ENCODE measurements at places on chromosomes 12 and 14.

DNA sequence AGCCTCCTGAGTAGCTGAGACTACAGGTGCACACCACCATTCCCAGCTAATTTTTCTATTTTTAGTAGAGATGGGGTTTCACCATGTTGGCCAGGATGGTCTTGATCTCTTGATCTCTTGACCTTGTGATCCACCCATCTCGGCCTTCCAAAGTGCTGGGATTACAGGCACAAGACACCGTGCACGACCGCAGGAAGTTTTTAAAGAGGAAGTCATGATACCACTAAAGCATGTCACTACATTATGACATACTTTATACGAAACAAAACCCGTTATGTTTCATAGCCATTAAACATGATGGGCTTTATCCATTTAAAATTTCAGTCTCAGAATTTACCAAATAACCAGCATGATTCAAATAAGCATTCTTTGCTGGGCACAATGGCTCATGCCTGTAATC, 83.8 kb upstream of the DUSP6 start:
- DNase-seq = no peak

- DNase-seq = no peak
Observed at GRCh38 chr12:28090835-28091234, 99.4 kb upstream of the CCDC91 start.

- no peak for DNase-seq
Observed at GRCh38 chr14:90677484-90678050, 138.7 kb downstream of the TTC7B start.

GRCh38 chr14:101117543-101117942, 214.0 kb upstream of the RTL1 start:
- no peak for DNase-seq

DNA sequence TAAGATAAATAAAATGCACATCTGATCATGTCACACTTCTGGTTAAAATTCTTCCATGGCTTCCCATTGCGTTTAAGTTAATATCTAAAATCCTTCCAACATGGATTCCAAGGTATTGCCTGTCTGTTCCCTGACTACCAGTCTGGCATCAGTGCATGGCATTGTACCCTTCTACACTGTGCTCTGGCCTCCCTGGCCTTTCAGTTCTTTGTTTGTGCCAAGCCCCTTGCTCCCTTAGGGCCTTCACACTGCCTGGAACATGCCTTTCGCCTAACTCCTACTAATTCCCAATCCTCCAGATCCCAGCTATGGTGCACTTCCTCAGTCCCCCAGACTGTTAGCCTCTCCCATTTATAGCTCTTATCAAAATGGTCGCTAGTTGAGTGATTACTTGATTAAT, 6.3 kb downstream of the CIPC start:
- DNase-seq = no peak

- DNase-seq = no peak
Observed at GRCh38 chr14:99615497-99616157, 11.6 kb upstream of the CCDC85C start.

GRCh38 chr14:99643343-99643742, 1.6 kb upstream of the HHIPL1 start:
- DNase-seq = no peak

GRCh38 chr12:107326237-107326636, 232.9 kb upstream of the CRY1 start:
- DNase-seq = no peak

DNA sequence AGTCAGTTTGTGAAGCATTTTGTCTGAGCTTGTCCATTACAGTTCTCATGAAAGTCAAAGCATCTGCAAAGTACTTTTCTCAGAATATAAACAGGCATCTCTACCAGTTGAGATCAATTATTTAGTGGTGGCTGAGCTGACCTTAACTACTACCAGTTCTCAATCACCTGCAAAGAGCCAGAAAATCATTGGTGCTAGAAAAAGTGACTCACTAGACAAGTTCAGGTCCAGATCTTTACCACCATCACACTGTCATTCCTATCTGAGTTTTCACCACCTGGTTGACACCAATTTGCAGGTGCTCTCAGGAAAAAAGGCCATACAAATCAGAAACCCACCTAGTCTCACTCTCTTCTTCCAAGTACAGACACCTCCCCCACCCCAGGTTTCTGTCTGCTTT, 33.3 kb downstream of the ITPR2 start:
- peak; percentile 44 for DNase-seq

- DNase-seq = no peak
Observed at GRCh38 chr14:74582910-74583581, 29.0 kb downstream of the LTBP2 start.

DNA sequence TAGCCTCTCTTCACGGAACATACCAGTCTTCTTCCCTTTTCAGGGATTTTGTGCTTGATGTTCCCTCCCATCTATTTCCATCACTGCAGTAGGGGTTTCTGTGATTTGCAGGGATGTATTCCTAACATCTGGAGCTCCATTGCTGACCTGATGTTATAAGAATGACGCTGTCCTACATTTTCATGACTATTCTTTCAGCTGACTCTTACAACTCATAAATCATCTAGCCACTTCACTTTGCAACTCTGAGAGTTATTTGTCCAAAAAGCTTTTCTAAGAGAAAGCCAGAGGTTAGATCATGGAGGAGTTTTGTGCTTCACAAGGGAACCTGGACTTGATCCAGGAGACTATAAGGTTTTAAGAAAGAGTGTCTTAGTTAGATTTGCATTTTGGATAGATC, 116.6 kb upstream of the FAR2 start:
- no peak for DNase-seq

- no peak for DNase-seq
Observed at GRCh38 chr12:71848212-71848611, 8.7 kb downstream of the TBC1D15 start.

GRCh38 chr14:73810478-73811163, 41.0 kb upstream of the PTGR2 start:
- no peak for DNase-seq

- no peak for DNase-seq
Observed at GRCh38 chr12:57611827-57612710, 834 bp downstream of the ARHGEF25 start.

GRCh38 chr14:100450736-100451135, 127.6 kb downstream of the SLC25A47 start:
- DNase-seq = no peak

GRCh38 chr12:5965950-5966383, 20.9 kb upstream of the ANO2 start:
- peak; percentile 68 for DNase-seq

DNA sequence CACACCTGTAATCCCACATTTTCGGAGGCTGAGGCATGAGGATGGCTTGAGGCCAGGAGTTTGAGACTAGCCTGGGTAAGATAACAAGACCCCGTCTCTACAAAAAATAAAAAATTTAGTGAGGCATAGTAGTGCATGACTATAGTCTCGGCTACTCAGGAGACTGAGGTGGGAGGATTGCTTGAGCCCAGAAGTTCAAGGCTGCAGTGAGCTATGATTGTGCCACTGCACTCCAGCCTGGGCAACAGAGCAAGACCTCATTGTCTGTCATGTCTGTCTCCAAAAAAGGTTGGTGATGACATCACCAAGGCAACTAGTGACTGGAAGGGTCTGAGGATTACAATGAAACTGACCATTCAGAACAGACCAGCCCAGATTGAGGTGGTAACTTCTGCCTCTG, 83.5 kb upstream of the COCH start:
- DNase-seq = no peak

DNA sequence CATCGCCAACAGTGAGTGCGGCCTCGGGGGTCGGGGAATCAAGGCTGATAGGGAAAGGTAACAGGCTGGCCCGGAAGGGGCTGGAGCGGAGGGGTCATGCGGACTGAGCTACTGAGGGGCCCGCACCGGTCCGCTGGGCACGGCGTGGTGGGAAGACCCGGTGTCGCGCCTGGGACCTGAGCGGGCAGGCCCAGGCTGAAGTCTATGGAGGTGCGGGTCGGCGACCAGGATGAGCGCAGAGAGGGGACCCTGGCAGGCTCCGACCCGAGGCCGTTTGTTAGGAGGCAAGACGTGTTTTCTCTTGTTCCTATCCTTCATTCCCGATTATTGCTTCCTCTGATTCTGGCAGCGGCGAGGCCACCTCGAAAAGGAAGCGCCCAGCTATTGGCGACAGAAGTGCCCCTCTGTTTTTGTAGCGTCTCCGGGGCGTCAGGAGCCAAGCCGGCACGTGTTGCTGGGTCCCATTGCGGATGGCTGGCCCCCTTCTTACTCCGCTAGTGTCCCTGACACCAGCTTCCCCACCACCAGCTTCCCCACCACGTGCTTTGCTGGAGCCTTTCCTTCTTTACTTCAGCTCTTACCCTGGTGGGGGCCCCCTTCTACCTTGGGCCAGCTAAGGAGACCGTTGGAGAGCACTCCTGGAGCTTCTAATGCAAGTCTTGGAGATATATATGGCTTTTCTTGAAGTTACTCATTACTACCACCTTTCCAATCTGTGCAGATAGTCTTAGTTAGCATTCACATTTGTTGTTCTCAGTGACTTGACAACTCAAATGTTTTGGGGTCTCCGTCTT, 653 bp downstream of the PA2G4 start:
- peak; percentile 50 for DNase-seq

DNA sequence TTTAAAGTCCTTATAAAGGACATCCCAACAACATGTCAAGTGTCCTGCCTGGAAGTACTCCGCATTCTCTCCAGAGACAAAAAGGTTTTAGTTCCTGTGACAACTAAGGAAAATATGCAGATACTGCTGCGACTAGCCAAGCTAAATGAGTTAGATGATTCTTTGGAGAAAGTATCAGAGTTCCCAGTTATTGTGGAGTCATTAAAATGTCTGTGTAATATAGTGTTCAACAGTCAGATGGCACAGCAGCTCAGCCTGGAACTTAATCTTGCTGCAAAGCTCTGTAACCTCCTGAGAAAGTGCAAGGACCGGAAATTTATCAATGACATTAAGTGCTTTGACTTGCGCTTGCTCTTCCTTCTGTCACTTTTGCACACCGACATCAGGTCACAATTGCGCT, 40.2 kb downstream of the RIC8B start:
- no peak for DNase-seq

GRCh38 chr12:8687846-8688601, 9.8 kb upstream of the RIMKLB start:
- DNase-seq = peak; percentile 77

DNA sequence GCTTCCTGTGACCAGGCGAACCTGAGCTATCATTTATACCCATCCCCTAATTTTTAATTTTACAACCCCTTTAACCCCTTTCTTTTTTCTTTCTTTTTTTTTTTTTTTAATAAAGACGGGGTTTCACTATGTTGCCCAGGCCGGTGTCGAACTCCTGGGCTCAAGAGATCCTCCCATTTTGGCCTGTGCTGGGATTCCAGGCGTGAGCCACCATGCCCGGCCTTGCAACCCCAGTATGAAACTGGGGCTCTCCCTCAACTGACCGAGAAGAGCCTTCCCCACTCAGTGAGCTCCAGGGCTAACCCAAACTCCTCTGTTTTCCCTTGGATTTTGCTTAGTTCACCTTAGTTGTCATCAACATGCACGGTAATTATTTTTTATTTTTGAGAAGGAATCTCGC, 992 bp downstream of the CPSF2 start:
- no peak for DNase-seq

DNA sequence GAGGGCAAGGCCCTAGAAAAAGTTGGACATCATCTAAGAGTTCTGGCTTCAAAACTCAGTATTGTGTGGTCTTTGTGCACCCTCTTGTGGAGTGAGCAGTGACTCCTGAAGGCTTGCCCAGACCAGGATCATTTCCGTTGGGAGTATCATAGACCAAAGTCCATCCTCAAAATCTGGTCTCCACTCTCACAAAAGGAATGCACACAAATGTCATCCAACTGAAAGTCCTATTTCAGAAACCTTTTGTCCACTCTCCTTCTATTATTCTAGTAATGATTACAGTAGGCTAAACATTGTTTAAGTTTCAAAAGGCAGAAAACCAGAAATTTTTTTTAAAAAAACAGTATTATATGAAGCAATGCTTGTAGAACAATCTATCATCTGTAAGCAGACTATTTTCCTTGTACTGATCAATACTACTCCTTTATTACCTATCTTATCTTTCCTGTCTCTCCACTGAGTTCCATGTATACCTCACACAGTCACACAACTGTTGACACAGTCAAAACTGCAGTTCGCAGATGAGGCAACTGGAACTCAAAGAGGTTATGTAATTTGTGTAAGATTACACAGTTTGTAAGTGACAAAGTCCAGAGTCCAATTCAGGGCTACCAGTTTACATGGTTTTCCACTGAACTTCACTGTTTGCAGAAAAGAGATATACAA, 41.4 kb downstream of the COX16 start:
- DNase-seq = peak; percentile 1

DNA sequence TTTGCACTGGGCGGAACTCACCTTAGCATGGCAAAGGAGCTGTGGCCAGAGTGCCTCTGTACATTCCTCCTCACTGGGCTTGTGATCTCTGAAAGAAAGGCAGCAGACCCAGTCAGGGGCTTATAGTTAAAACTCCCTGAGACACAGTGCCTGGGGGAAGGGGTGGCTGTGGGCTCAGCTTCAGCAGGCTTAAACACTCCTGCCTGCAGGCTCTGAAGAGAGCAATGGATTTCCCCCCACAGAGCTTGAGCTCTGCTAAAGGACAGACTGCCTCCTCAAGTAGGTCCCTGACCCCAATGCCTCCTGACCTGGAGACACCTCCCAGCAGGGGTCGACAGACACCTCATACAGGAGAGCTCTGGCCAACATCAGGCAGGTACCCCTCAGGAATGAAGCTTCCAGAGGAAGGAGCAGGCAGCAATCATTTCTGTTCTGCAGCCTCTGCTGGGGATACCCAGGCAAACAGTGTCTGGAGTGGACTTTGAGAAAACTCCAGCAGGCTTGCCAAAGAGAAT, 327.5 kb upstream of the SLC16A7 start:
- DNase-seq = no peak

GRCh38 chr12:111444925-111445725, 39.4 kb downstream of the SH2B3 start:
- DNase-seq = peak; percentile 94

DNA sequence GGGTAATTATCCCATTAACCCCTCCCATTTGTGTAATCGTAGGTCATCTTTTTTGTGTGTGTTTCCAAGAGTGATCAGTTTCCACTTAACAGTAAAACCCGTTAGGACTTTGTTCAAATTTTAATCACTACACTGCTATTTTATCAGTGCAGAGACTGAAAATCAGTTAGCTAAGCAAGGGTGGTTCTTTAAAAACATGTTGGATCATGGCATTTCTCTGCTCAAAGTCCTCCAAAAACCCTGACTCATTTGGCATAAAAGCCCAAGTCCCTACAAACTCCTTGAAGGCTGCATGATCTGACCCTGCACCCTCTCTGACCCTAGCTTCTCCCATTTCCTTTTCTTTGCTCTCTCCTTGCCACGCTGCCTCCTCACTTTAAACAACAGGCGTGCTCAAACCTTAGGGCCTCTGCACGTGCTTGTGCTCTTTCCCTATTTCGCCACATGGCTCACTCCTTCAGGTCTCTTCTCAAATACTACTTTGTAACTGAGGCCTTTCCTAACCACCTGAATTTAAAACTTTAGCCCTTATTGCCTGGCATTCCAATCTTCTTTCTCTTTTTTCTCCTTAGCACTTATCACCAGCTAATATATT, 13.2 kb upstream of the OVCH1 start:
- no peak for DNase-seq

DNA sequence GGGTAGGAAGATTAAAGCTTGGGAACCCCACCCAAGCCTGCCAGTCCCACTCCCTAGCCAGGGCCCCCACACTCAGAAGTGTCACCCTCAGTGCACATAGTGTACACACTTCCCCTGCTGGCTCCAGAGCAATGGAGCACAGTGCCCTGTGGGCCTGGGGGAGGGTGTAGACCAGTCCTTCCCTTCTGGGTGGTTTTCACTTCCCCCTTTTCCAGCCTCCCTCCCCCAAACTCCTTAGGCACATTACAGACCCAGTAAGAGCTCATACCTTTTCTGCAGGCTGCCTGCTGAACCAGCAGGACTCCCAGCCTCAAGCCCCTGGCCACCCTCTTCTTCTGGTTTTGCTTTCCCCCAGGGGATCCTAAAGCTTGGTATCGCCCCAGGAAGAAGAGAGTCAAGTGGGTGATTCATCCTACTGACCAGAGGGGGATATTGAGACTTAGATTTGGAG, at the start of gene ZNF385A:
ZNF385A (minus strand) TSS at position 143 of the 451 bp plus-strand sequence. CDS start 219 bp downstream, outside the sequence.
- DNase-seq = peak; percentile 49
